ENCODE measurements at places on chromosomes 5 and 9. TPM values are rescaled to one million over a fixed set of nuclear protein-coding genes. Genes with fewer than 3 reads are reported as not detected.

GRCh38 chr9:100131216-100131615 is 32.2 kb downstream of the INVS start:
- DNase-seq = no peak

DNA sequence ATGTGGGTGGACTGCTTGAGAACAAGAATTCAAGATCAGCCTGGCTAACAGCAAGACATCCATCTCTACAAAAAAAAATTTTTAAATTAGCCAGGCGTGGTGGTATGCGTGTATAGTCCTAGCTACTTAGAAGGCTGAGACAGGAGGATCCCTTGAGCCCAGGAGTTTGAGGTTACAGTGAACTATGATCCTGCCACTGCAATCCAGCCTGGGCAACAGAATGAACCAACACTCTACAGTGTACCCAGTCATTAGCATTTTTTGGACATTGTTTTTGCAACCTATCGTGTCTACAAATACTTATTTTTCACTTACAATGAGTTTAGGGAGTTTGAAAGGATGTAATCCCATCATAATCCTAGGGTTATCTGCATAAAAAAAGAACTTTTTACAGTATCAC is 22.1 kb downstream of the RICTOR start:
- no peak for DNase-seq

GRCh38 chr9:38079461-38080031 is 10.5 kb upstream of the SHB start:
- DNase-seq = peak; percentile 33

Gene CA9
- 0.85 TPM for total RNA-seq

DNA sequence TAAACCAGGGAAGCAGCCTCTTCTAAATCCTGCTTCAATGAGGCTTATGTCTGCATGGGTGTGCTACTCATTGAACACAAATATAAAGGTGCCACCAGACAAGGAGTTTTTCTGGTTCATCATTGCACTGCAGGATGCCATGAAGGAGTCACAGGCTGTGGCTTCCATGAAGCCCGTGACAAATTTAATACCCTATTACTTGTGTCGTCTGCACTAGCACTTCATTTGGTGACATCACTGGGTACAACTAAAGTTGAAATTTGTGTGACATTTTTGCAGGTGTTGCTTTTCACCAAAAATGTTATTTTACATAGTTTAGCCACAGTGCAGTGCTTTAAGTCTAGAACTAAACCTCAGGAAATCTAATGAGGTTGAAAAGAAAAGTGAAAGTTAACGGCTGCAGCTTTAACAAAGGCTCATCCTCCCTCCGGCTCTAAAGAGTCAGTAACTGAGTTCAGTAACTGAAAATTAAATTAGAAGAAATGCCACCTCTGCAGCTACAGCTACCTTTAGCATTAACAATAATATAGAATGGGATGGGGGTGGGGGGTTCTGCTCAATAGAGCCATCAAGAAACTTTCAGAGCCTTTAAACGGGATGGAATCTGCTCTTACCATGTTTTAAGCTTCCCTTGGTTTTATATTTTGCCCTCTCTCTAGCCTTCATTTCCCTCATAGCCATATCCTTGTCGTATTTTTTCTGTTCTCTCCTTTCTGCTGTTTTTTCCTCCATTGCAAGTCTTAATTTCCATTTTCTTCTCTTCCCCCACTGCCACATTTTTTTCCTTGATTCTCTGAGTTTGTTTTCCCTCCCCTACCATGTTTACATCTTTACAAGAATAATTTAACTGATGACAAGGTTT is 233.8 kb upstream of the TMEM161B start:
- DNase-seq = no peak

Gene SGCD
- 2.7 TPM for total RNA-seq

GRCh38 chr5:155278532-155278931 is 265.0 kb downstream of the KIF4B start:
- DNase-seq = no peak

- no peak for DNase-seq
Observed at GRCh38 chr5:76791461-76791860, 27.4 kb upstream of the F2RL1 start.

Gene GLDC
- total RNA-seq = 60.1 TPM

DNA sequence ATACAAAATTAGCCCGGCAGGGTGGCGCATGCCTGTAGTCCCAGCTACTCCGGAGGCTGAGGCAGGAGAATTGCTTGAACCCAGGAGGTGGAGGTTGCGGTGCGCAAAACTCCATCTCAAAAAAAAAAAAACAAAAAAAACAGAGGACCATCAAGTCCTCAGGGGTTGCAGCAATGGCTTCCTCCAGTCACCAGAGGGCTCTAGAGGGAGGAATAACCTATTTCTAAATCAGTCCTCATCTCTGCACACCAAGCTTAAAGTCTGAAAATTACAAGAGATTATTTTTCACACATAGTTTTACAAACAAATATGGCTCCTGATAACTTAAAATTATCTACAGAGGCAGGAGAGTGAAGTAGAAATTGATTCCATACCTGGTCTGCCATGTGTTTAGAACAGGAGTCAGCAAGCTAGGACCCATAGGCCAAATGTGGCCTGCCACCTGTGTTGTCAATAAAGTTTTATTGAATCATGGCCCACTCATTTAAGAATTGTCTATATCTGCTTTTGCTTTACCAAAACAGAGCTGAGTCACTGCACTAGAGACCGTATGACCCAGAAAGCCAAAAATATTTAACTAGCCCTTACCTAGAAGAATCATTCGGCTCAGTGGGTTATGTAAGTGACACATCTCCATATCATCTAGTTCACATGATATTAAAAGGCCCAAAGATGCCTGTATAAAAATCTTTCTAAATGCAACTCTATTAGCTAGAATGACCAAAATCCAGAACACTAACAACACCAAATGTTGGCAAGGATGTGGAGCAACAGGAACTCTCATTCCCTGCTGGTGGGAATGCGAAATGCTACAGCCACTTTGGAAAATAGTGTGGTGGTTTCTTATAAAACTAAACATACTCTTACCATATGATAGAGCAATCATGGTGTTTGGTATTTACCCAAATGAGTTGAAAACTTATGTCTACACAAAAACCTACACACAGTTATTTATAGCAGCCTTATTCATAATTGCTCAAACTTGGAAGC is 207.7 kb downstream of the FRMD3 start:
- DNase-seq = no peak

DNA sequence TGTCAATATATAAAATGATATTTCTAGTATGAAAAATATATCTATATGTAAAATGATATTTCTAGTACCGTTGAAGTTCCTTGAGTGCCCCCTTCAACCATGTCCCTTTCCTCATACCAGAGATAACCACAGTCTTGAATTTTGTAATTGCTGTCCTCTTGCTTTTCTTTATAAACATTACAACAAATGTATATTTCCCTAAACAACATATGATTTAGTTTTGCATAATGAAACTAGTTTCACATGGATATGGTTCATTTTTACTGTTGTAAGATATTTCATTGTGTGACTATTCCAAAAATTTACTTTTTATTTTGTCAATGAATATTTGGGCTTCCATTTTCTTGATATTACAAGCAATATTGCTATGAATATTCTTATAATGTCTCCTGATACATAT is 14.0 kb downstream of the NLN start:
- DNase-seq = no peak

Gene SLC46A2
- 0.66 TPM for total RNA-seq

DNA sequence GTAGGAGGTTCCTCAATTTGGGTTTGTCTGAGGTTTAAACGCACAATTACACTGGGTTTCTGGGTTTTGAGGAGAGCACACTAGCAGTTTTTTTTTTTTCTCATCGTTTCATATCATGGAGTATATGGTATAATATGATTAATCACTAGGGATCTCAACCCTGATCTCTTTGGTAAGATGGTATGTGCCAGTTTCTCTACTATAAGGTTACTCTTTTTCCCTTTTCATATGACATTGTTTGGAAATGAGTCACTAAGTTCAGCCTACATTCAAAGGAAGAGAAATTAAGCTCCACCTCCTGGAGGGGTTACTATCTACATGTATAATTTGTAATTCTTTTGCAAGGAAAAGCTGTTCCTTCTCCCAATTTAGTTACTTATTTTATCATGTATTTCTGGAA is 35.2 kb downstream of the MTRR start:
- no peak for DNase-seq

- DNase-seq = no peak
Observed at GRCh38 chr5:154493274-154493673, 15.2 kb upstream of the HAND1 start.

GRCh38 chr9:91197232-91198181 is 164.2 kb downstream of the AUH start:
- DNase-seq = peak; percentile 96

GRCh38 chr5:171956887-171957495 is 49.4 kb downstream of the FBXW11 start:
- DNase-seq = no peak

Gene HTR4
- 0.22 TPM for total RNA-seq

Gene PTGER4
- 17.2 TPM for total RNA-seq

- DNase-seq = no peak
Observed at GRCh38 chr9:35341021-35341420, 148.9 kb upstream of the RUSC2 start.

Gene SMIM33
- total RNA-seq = 0.13 TPM

DNA sequence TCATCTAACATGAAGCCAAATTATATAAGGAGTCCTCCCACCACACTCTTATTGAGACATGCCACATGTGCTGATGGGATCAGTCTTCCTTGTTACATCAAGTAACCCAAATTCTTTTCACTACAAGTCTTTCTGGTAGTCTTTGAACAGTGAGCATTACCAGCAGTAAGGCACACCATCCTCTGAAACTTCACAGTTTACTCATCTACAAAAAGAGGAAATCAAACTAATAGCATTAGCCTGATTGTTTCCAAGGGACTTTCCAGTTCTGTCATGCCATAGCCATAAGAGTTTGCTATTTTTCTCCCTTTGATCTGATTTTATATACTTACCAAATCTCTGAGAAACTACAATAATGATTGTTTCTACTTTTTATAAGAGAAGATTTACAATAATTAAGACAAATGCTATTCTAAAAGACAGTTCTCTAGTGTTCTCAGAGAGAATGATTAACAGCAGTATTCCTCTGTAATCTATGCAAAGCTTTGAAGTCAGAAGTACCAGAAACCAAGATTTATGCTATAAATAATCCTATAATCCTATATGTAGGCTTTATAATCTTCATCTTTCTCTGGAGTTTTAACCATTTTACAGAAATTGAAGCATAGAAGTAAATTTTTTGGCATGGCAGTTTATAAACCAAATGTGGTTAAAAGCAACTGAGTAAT is 166.2 kb upstream of the ACO1 start:
- DNase-seq = no peak

Gene CDX1
- not detected for total RNA-seq

DNA sequence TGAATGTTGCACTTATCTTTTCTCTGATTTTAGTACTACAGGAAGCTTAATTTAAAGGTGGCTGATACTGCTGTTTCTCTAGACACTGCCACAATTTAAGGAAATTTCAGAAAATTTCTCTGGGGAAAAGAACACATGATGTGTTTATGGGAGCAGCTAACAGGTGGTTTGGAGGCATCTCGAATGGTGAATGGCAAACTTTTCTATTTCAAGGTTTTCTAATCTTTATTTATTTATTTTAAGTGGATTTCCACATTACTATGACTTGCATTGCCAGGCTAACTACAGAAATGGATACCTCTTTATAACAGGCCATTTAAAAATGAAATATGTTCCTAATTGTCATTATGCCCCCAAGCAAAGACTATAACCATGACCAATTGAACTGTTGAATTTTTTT is 50.4 kb downstream of the PDE6A start:
- no peak for DNase-seq

Gene FGF18
- total RNA-seq = 1.8 TPM

GRCh38 chr5:88667496-88668201 is 215.3 kb downstream of the MEF2C start:
- DNase-seq = peak; percentile 53

- DNase-seq = no peak
Observed at GRCh38 chr9:122222791-122223190, 6.0 kb downstream of the LHX6 start.

DNA sequence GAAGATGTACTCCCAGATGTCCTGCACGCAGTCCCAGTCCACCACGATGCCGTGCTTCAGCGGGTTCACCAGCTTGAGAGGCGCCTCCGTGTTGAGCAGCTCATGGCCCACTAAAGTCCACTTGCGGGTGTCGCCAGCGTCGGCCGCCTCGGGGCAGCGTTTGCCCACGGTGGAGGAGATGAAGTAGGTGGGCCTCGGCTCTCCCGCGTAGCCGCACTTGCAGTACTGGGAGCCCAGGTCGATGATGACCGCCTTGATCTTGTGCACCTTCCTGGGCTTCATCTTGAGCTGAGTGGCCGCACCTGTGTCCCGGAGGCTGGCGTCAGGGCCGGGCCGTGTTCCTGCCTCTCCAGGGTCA is 278 bp downstream of the ACTL7B start:
- no peak for DNase-seq

Gene CDC37L1
- 24.7 TPM for total RNA-seq

DNA sequence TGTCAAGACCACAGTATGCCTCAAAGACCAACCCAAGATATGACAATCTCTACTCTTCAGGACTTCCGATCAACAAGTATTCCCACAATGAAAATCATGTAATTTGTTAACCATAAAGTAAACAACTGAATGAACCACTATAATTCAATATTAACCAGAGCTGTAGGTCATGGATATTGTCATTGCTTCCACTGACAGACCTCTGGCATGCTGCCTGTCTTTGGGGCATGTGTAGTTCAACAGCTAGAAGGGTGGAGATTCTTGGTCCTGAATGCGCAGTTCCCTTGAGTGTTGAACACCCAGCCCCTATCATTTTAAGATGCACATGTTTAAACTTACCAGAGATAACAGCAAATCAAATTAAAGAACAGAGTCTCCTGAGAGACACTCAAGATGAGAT is 283.0 kb downstream of the CEMIP2 start:
- DNase-seq = no peak

GRCh38 chr9:101893661-101894646 is 155.5 kb upstream of the GRIN3A start:
- DNase-seq = no peak

GRCh38 chr5:56564541-56565282 is 250.6 kb upstream of the MAP3K1 start:
- DNase-seq = no peak

Gene MYOT
- 0.94 TPM for total RNA-seq

Gene GFPT2
- 15.9 TPM for total RNA-seq

Gene BAAT
- total RNA-seq = 0.09 TPM

- DNase-seq = no peak
Observed at GRCh38 chr9:115401756-115402327, 283.9 kb upstream of the TNC start.

Gene NSG2
- not detected for total RNA-seq

Gene NMUR2
- total RNA-seq = not detected

GRCh38 chr5:154494036-154494435 is 16.0 kb upstream of the HAND1 start:
- no peak for DNase-seq

DNA sequence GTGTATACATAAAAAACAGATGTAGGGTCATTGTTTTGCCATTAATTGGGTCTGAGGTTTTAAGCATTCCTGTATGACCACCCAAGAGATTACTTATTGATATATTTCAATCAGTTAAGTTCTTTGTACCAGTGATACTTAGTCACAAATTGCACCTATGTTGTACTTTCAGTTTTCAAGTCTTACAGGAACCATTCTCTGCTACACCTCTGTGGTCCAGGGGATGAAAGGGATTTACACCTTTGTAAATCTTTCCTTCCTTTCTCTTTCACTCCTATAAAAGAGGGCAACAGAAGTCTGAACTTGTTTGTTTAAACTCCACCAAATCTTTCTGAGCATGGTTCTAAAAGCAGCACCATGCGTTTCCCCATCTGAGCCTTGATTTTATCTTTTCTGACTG is 86.1 kb downstream of the DEPDC1B start:
- no peak for DNase-seq

Gene BARX1
- total RNA-seq = not detected

All from kidney (tissue), 22 donors.